ENCODE measurements at places on chromosomes 7 and 10. TPM values are rescaled to one million over a fixed set of nuclear protein-coding genes. Genes with fewer than 3 reads are reported as not detected.

Gene IL2RA
- 0.18 TPM for polyA plus RNA-seq

Gene GATA3
- polyA plus RNA-seq: 0.31 TPM

Gene LRMDA
- polyA plus RNA-seq: 4.0 TPM

Gene TSPAN13
- 10.8 TPM for polyA plus RNA-seq

Gene MMP21
- polyA plus RNA-seq: 0.04 TPM

Gene PNLIPRP2
- polyA plus RNA-seq: 0.05 TPM

Gene IL15RA
- polyA plus RNA-seq: 6.4 TPM

Gene PLEKHS1
- 0.05 TPM for polyA plus RNA-seq

Gene TMEM236
- 0.08 TPM for polyA plus RNA-seq

Gene PCLO
- polyA plus RNA-seq: 1.5 TPM

Gene SFTPA2
- polyA plus RNA-seq: 0.38 TPM

Gene SPDYE11
- not detected for polyA plus RNA-seq

Gene FAM180A
- polyA plus RNA-seq: 0.55 TPM

Gene PMS2
- polyA plus RNA-seq: 5.6 TPM

Gene TAS2R4
- 0.51 TPM for polyA plus RNA-seq

Gene HMX3
- polyA plus RNA-seq: not detected

Gene FEZF1
- polyA plus RNA-seq: not detected

Gene ZPBP
- not detected for polyA plus RNA-seq

Gene NPC1L1
- polyA plus RNA-seq: 0.65 TPM

Gene ENO4
- 0.07 TPM for polyA plus RNA-seq

Gene SLC18A2
- 0.14 TPM for polyA plus RNA-seq

Gene TRIM74
- polyA plus RNA-seq: 0.41 TPM

Gene HILPDA
- polyA plus RNA-seq: 82.5 TPM

Gene NODAL
- polyA plus RNA-seq: 0.20 TPM

Gene TET1
- 0.05 TPM for polyA plus RNA-seq

Gene SCART1
- polyA plus RNA-seq: 0.90 TPM

Gene DNAJC12
- 0.75 TPM for polyA plus RNA-seq

Gene RADIL
- polyA plus RNA-seq: 0.93 TPM

Gene SYNPO2L
- 1.9 TPM for polyA plus RNA-seq

Gene SH2D4B
- not detected for polyA plus RNA-seq

Gene CDH23
- polyA plus RNA-seq: 1.6 TPM

Gene STAMBPL1
- polyA plus RNA-seq: 1.6 TPM

Gene DKK1
- 0.41 TPM for polyA plus RNA-seq

Gene SFRP4
- polyA plus RNA-seq: 0.06 TPM

Gene ELFN1
- polyA plus RNA-seq: 0.16 TPM

Gene CYP26C1
- polyA plus RNA-seq: 0.01 TPM

Gene MCM10
- polyA plus RNA-seq: 2.6 TPM

Gene GIMAP5
- polyA plus RNA-seq: 5.2 TPM

Gene AOAH
- 0.71 TPM for polyA plus RNA-seq

Gene GDF2
- polyA plus RNA-seq: not detected

Gene PTF1A
- not detected for polyA plus RNA-seq

Gene ZNF777
- 5.7 TPM for polyA plus RNA-seq

Gene CREB5
- 0.67 TPM for polyA plus RNA-seq

Gene DGKB
- 0.09 TPM for polyA plus RNA-seq

Measured in esophagus (tissue), 2 donors.